ENCODE measurements at places on chromosomes 6 and 20.
A peak's percentile ranks its signal among the peaks of the same experiment; 100 is the strongest.

GRCh38 chr20:1536893-1537730 lies 20.4 kb downstream of the SIRPD start:
- DNase-seq, result no peak

DNA sequence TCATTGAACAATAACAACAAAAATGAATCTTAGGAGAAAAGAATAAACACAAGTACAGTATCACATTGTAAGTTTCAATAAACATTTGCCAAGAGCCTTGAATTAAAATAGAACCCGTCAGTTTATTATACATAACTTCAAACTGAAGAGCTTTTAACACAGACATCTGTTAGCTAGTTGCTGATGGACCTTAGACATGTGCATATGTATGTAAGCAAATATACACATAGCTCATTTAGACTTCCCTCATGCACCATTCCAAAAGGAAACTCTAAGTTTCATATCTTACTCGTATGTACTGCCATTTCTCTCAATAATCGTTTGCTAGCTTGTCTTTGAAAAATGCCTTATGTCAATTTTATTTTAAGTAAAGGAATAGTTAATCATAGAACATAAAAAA lies 235.0 kb downstream of the TENT5A start:
- no peak for DNase-seq

- no peak for DNase-seq
Observed at GRCh38 chr6:155936551-155936950, 480.9 kb upstream of the NOX3 start.

DNA sequence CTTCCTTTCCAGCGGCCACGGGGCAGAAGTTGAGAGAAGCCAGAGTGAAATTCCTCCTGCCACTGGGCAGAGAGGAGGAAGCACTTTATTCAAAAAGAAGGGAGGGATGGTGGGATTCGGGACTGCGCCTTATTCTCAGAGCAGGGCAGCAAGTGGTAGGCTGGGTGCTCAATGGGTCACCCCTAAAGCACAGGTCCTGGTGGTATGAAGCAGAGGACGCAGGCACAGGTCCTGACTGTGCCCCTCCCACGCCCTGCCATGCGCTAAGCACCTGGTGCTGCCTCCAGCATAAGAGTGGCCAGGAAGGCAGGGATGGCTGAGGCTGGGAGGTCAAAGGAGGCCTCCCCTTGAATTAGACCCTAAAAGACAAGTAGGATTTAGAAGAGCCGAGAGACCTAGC lies 4.9 kb upstream of the GRM4 start:
- DNase-seq, result no peak

GRCh38 chr6:155284775-155285174 lies 21.0 kb downstream of the CLDN20 start:
- DNase-seq, result no peak

DNA sequence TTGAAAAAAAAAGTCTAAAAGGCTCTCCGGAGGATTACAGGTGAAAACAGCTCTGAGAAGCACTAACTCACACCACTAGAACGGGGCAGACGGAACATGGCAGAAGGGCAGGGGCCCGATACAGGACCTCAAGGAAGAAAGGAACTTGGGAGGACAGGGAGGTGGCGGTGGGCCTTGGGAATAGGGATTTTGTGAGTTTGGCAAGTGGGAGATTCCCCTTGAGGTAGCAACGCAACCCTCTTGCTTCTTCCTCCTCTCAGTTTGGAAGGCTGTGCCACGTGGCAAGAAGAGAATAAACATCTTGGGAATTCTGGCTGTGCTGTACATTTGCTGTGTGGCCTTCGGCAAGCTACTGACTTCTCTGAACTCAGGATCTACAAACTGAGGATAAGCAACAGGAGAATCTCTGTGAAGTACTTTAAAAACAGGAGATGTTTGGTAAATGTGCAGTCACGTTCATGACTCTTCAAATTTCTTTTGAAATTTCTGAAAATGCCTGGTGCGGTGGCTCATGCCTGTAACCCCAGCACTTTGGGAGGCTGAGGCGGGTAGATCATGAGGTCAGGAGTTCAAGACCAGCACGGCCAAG lies 220.8 kb downstream of the BCAS1 start:
- DNase-seq, result no peak

- DNase-seq, result no peak
Observed at GRCh38 chr6:157123234-157123633, 200.1 kb downstream of the TMEM242 start.

DNA sequence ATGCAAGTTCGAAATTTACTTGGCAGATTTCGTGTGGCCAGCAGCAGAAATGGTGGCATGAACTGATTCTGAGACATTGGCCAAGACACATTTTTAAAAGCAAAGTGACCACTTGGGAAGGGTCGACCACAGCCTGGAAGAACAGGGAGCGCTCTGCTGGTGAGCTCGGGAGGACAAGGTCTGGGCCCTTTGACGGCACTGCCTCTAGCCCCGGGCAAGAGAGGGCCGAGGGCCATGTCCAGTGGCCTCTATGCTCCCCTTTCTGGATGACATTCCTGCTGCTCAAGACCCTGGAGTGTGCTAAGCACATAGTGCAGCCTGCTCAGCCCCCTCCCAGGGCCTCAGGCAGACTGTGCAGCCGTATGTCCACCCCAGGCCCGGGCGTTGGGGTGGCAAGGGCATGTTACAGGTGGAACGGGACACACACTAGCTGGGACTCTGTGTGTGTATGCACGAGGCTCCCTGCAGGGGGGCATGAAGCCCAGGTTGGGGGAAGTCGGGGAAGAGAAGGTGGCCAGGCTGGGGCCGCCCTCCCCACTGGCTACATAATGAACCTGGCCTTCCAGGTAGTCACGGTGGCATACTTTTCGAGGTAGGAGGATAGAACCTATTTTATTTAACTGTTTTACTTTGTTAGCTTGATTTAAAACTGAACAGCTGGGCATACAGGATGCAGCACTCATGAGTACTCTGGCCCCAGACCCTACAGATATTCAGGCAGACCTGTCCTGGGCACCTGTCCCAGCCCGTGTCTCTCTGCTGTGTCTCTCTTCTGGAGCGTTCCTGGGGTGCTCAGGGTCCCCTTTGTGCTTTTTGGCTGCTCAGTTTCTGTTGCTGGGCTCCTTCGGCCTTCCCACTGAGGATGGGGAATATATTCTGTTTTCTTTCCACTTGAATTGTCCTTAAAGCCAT lies 6.4 kb downstream of the SYNJ2 start:
- DNase-seq, result no peak

- DNase-seq, result no peak
Observed at GRCh38 chr6:35042031-35042815, 98.9 kb downstream of the TCP11 start.

DNA sequence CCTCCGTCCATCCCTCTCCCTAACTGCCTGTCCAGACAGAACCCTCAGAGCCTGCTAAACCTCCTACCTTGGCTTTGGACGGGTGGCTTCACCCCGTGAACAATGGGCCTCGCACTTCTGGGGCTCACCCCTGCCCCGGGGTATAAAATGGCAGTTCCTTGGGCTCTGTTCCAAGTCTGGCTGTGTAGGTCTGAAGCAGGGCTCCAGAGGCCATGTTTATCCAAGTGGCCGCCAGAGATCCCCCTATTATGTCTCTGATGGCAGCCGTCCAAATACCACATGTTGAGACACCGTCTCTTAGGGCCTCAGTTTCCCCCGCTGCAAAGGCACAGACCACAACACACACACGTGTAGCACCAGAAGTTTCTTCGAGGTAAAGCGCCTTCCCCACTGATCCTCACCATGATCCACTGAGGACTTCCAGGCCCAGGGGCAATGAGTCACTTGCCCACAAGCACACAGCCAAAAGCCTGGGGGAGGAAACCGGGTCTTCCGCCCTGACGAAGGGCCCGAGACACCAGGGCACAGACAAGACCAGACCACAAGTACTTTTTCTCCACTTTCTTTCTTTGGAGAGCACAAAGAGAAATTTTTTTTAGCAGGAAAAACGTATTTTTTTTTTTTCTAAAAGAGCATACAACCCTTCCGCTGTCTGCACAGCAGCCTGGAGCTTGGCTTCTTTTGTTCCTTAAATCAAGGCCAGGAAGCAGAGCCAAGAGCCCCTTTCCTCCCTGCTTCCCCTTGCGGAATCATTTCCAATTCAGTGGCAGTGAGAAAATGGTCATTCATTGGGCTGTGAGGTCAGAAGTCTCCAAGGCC lies 11.8 kb downstream of the CPNE5 start:
- no peak for DNase-seq

DNA sequence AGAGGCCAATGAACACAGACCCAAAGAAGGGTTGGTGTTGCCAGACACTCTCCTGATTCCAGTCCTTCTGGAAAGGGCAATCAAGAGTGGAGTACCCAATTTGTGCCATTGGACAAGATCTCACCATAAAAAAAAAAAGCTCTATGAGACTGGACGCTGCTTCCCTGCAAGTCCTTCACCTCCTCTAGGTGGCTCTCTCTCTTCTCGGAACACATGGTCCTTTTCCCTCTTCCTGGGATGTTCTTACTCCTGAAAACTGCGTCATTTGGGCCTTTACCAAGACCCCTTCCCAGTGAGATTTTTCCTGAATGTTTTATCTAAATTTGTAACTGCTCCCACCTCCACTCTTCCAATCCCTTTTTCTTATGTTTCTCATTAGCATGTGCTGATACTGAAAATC lies 280.8 kb downstream of the FOXA2 start:
- DNase-seq, result no peak

- no peak for DNase-seq
Observed at GRCh38 chr20:6051505-6051904, 2.4 kb downstream of the LRRN4 start.

DNA sequence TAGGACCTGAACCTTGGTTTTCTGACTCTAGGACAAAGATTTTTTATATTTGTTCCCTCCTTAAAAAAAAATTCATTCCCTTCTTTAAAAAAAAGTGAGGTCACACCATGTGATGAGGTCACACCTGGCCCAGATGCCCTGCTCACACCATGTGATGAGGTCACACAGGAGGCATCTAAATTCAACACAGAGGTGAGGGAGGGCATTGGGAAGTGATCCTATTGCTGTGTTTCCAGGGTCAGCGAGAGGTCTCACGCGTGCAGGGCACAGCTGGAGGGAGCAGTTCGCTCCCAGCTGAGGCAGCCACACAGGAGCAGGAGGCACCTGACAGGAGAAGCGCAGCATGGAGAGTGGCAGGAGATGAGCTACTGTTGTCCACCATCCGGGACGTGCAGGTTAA lies 92.5 kb downstream of the SLC22A23 start:
- DNase-seq, result no peak

GRCh38 chr6:127980996-127981395 lies 80.1 kb upstream of the THEMIS start:
- no peak for DNase-seq

- no peak for DNase-seq
Observed at GRCh38 chr6:100057941-100058340, 63.9 kb upstream of the MCHR2 start.

GRCh38 chr20:39874049-39874893 lies 814.8 kb downstream of the MAFB start:
- peak; percentile 79 for DNase-seq

DNA sequence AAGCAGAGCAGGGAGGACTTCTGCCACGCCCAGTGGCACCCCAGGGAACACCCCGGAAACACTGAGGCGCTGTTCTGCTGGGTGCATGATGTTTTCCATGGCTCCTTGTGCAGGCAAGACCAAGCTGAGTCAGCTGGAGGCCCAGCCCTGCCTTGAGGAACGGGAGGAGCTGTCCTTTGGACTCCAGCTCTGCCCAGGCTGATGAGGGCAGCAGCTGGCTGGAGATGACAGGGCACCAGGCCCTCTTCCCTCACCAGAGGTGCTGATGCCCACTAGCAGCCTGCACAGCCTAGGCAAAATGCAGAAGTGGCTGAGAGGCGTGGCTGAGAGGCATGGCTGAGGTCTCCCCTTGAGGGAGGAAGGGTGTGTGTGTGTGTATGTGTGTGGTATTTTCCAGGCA lies 2.4 kb downstream of the C6orf132 start:
- DNase-seq, result no peak

DNA sequence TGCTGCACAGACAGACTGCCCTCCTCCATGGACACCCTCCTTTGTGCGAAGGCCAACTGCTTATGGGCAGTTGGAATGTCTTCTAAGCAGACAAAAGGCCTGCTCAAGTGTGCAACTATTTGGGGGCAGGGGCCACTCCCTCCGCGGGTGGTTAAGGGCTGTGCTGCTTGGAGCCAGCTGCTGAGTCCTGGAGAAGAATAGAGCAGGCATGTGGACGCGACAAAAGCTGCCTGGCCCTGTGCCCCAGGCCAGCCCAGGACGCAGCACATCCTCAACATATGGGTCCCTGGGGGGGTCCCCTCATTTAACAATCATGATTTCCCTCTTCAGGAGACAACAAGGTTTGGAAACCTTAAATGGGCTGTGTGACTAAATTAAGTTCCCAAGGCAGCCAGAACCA lies 45.5 kb upstream of the ENTPD6 start:
- DNase-seq, result no peak

DNA sequence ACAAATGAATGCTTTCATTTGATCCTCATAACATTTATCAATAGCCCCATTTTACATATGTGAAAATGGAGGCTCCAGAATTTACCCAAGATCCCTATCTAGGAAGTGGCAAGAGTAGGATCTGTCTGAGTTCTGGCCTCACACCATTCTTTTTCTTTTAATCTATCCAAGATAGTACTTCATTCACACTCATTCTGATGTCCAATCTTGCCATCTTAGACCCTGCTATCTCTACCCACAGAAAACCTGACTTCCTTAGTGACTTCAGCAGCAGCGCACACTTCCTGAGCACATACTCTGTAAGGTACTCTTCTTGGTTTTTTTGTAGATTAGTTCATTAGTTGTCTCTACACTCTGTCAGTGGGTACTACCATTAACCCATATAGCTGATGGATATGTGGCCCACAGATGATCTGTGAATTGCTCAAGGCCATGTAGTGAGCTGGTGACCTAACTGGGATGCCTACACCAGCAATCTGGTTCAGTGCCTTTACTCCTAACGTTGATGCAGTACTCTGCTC lies 36.3 kb downstream of the COX4I2 start:
- no peak for DNase-seq

DNA sequence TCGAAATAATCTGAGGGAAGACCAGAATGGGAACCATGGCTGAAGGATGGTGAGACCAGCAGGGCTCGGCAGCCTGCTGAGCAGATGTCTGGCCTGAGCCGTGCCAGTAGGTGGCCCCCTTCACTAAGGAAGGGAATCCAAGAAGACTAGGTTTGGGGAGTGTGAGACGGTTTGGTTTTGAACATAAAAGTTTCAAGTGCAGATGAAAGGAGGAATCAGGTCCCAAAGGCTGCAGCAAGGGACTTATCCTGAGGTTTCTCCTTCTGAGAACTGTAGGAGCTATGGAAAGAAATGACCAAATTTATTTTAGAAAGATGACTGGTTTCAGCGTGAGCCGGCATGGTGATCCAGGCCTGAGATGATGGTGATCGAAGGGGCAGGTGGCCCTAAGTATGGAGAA lies 4.6 kb upstream of the OSER1 start:
- peak; percentile 23 for DNase-seq

GRCh38 chr20:13348311-13349234 lies 127.5 kb downstream of the ISM1 start:
- DNase-seq, result no peak

DNA sequence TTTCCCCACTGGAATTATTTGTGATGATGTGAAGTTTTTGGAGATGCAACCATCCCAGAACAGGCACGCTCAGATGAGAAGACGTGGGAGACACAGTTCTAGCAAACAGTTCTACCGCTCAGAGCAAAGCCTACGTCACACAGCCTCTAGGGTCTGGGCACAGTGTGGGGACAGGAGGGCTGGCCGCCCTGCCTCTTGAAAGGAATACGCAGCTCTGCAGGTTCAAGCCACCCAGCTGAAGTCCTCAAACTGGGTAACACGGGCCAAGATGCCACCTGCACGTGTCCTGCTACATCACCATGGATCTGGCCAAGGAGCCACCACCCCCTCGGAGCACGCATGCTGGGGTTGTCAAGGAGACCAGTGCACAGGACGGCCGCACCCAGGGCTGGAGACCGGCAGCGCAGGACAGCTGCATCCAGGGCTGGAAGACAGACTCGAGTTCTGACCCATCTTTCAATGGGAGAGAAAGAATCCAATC lies 75.0 kb downstream of the NOL4L start:
- no peak for DNase-seq
